ENCODE measurements at places on chromosomes 11 and 22.

GRCh38 chr22:39935612-39936011 is 24.6 kb upstream of the TMA7B start:
- DNase-seq = no peak

DNA sequence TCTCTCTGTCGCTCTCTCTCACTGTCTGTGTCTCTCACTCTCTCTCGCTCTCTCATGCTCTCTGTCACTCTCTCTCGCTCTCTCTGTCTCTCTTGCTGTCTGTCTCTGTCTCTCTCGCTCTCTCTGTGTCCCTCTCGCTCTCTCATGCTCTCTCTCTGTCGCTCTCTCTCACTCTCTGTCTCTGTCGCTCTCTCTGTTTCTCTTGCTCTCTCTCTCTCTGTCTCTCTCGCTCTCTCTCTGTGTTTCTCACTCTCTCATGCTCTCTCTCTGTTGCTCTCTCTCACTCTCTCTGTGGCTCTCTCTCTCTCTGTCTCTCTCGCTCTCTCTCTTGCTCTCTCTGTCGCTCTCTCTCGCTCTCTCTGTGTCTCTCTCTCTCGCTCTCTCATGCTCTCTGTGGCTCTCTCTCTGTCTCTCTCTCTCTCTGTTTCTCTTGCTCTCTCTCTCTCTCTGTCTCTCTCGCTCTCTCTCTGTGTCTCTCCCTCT is 33.2 kb upstream of the BRSK2 start:
- DNase-seq = no peak

- no peak for DNase-seq
These were observed 14.0 kb downstream of the MPEG1 start for GRCh38 chr11:59198726-59199125.

GRCh38 chr11:66694056-66694410 is 16.3 kb upstream of the RBM4B start:
- DNase-seq = no peak

- DNase-seq = no peak
These were observed 52.3 kb upstream of the OR5P2 start for GRCh38 chr11:7849018-7849417.

DNA sequence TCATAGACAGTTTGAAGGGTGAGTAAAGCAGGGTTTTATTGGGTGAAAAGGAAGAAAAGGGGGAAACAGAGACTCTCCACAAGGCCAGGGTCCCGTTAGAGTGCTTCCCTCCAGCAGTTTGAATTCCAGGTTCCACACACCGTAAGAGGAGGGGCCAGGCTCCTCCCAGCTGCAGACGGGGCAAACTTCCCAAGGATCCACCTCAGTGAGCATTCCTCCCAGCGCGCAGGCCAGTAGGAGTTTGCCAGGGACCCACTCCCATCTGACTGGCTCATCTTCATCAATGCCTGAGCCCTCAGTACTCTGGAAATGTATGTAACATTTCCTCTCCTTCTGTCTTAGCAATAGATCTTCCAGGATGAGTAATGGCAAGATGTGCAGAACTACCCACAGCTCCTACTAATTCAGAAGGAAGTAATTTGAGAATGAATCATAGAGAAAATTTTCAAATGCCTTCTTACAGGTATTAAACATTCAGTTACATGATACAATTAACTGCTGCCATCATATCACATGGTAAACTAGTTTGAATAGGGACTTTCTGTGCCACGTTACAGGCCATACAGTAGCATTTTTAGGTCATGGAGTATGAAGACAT is 34.0 kb upstream of the TRPC6 start:
- DNase-seq = no peak

DNA sequence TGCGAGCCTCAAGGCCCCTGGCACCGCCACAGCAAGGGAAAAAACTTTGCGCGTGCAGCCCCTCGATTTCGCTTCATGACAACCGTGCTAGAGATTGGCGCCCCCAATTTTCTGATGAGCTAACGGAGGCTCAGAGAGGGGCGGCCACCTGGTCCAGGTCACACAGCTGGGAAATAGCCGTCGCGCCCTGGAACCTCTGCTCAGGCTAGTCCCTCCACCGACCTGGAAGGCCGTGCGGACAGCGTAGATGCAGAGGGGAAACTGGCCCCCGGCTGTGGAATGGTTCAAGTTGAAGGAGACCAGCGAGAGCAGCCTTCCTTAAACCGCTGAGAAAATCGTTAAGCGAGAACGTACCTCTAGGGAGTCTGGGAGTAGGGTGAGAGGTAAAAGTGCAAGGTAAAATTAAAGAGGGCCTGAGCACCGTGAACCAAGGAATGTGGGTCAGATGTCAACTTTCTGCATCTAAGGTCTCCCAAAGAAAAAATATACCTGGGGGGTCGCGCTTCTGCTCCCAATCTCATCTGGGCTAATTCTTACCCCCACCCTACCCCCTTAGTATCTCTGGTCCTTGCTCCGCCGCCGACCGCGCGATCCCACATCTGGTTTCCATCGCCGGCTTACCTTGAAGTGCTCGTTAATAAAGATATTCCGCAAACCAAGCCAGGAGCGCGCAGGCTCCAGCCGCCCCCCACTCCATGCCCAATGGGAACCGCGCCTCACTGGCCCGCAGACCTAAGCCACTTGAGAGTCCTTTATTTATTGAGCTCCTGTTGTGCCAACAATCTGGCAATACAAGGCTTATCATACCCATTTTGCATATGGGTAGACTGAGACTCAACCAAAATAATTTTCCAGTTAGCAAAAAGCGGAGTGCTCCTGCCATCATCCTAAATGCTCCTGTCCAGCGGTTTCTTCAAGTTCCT is 1.7 kb upstream of the ALX4 start:
- DNase-seq = no peak

- DNase-seq = no peak
These were observed 240.0 kb downstream of the NXPE2 start for GRCh38 chr11:114918286-114918685.

DNA sequence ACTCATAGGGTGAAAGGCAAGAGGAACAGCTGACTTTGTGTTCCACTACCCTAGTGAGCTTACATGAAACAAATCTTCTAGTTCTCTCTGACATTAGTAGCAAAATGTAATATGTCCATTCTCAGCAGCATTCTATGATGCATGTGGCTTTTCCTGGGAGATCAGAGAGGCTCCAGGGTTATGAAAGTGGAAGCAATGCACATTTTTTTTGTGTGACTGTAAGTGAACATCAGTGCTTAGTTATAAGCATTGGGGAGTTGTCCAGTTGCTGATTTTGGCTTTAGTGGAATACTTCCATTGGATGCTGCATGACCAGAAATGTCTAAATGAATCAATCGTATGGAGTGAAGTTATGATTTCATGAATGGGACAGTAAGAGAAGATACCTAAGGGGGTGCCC is 255.9 kb downstream of the FAT3 start:
- no peak for DNase-seq

DNA sequence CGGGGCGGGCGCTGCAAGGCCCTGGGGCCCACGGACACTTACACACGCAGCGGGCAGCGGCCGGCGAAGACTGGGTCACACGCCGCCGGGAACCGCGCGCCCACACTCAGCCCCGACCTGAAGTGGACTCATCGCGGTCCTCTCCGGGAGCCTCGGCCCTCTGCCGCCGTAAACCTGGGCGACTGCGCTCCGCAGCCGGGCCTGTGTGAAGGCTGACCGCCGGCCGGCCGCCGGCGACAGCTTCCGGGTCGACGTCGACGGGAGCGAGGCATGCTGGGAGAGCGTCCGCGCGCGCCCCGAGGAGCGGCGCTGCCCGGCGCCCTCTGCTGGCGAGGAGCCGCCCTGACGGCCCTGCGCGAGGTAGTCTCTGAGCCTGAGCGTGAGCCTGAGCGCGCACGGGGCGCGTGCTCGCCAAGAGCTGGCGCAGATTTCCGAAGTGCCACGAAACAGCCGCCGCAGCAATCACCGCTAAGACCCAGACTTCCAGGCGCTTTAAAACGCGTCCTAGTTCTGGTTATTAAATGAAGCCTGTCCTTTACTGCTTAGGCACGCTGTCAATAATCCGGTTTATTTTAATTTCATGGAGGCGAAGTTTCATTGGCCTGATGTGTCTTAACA is at the start of gene SNX19:
SNX19 (minus strand) TSS at position 242 of the 618 bp plus-strand sequence. CDS start 540 bp downstream, outside the sequence.
- peak; percentile 95 for DNase-seq

DNA sequence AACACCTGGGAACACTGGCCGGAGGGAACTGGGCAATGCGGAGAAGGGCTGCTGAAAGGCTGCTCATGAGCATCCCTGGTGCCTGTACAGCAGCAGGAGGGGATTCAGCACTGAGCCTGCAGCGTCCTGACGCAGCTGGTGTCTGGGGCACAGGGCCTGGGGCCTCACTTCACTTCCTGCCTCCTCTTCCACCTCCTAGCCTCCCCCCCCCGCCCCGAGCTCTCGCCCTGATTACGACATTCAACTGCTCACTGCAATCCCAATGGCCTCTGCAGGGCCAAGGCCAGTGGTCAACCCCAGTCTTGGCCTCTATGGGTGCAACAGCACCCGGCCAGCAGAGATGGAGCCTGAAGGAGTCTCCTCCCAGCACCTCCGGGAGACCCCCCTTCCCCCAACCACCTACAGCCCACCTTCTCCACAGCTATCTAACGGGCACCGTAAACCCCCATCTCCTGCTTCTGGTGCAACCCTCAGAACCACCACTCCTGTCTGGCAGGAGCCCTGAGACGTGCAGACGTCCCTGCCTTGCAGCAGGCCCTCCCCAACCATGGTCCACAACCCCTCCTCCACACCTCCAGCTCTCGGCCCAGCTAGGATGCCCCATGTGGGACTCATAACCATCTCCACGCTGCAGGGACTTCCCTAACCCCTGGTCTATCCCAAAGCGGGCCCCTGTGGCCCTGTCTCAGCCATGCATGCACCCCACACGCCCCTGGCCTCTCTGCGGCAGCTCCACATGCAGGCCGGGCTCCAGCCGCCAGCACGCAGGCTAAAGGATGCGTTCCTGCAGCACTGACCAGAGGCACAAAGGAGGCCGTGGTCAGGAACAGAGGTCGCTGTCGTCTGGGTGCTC is 38.2 kb downstream of the BRD1 start:
- no peak for DNase-seq

DNA sequence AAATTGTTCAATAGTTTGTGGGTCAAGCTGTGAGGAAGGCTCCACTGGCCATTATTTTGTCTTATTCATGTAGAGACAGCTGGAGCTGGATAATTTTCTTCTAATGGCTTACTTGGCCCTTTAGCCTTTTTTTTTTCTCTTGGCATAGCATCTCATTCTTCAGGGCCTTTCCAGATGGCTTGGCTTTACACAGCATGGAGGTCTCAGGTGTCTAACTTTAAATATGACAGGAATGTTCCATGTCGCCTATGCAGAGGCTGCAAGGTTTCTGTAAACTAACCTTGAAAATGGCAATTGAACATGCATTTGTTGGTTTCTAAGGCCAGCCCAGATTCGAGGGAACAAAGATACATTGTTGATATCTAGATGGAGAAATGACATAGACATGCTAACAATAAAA is 247.9 kb upstream of the CNTN5 start:
- DNase-seq = no peak

- DNase-seq = no peak
These were observed 19.8 kb upstream of the PGM2L1 start for GRCh38 chr11:74417860-74418508.

- DNase-seq = no peak
These were observed 129.3 kb downstream of the FBXO7 start for GRCh38 chr22:32603651-32604540.

GRCh38 chr11:64007629-64008282 is 21.5 kb downstream of the OTUB1 start:
- DNase-seq = no peak

GRCh38 chr11:111367411-111368284 is 11.4 kb downstream of the POU2AF1 start:
- no peak for DNase-seq

DNA sequence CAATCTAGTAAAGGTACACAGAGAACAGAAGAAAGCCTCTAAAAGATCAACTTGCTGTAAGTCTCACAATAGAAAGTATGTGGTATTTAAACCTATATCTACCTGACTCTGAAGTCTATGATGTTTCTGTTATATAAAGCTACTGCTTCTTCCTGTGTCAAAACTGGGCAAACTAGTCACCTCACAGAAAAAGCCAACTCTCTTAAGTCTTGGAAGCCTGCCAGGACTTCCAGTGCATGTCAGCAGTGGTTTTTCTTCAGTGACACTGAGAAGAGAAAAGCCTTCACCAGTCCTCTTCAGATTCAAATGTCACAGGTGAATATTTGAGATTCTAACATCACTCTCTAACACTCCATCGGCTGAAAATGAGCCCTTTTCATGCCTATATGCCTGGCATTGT is 808.0 kb downstream of the DLG2 start:
- no peak for DNase-seq

DNA sequence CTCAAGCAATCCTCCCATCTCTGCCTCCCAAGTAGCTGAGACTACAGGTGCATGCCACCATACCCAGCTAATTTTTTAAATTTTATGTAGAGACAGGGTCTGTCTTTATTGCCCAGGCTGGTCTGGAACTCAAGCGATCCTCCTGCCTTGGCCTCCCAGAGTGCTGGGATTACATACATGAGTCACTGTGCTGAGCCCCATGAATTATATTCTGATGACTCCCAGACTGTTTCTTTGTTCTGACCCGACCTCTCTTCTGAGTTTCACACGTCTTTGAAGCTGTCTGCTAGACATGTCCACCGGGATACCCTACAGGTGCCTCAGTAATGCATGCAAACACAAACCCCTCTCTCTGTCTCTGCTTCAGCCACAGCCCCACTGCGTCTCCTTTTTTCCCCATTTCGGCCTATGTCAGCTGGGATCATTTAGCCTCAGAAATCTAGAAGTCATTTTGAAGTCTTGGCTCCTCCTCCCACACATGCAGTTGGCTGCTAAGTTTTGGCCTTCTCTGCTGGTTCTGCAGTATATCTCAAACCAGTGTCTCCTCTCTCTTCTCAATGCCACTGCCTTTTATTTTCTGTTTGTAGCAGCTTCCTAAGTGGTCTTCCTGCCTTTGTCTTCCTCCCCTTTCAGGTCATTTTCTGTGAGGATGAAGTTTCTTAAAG is 4.8 kb downstream of the VPS26B start:
- no peak for DNase-seq

DNA sequence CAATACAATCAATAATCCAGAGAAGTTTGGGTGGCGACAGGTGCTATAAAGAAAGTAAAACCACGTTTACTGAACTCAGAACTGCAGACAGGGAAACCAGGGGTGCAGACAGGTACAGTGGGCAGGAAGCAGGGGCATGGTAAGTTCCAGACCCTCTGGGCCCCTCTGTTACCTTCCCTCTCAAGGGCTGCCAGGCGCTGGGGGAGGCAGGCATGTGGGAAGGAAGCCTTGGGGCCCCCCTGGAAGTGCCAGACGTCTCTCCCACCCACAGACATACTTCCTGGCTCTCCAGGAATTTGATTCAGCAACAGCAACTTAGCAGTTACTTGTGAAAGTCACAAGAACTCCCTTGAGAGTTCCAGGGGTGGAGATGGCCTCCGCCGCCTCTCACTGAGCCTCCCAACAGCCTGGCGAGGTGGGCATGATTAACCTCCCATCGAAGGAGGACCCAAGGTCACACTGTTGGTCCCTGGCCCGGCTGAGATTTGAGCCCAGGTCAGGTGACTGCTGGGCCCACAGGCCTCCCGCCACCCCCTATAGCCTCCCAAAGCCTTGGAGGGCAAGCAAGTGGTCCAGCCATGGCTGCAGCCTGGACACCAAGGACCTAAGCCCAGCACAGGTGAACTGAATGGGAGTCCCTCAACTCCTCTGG is 14.1 kb upstream of the TSKU start:
- no peak for DNase-seq

- DNase-seq = no peak
These were observed 222.5 kb upstream of the KIRREL3 start for GRCh38 chr11:127223026-127223425.

Data from T-helper 17 cell (primary cell).